ENCODE measurements at places on chromosomes 7 and 10. TPM values are rescaled to one million over a fixed set of nuclear protein-coding genes. Genes with fewer than 3 reads are reported as not detected.

The CLEC2L gene
- not detected for total RNA-seq

The TSPAN33 gene
- 1.0 TPM for total RNA-seq

The ANK3 gene
- total RNA-seq: 90.1 TPM

The TMEM168 gene
- 25.9 TPM for total RNA-seq

The ANKRD30A gene
- not detected for total RNA-seq

The EBLN1 gene
- not detected for total RNA-seq

The CASP7 gene
- total RNA-seq: 18.2 TPM

GRCh38 chr10:128305601-128306345, 179.6 kb upstream of the MKI67 start:
- no peaks in the 10 kb centered on the region for H3K27me3 ChIP-seq
- no peak for DNase-seq
- H3K27ac ChIP-seq: no peak overlapping the region
- H3K4me1 ChIP-seq: no peaks in the 10 kb centered on the region
- H3K4me3 ChIP-seq: no peak overlapping the region

- no peak overlapping the region for H3K27ac ChIP-seq
- H3K27me3 ChIP-seq: no peaks in the 10 kb centered on the region
- no peak for DNase-seq
Measured at GRCh38 chr10:72171175-72171630, 44.6 kb upstream of the ANAPC16 start.

DNA sequence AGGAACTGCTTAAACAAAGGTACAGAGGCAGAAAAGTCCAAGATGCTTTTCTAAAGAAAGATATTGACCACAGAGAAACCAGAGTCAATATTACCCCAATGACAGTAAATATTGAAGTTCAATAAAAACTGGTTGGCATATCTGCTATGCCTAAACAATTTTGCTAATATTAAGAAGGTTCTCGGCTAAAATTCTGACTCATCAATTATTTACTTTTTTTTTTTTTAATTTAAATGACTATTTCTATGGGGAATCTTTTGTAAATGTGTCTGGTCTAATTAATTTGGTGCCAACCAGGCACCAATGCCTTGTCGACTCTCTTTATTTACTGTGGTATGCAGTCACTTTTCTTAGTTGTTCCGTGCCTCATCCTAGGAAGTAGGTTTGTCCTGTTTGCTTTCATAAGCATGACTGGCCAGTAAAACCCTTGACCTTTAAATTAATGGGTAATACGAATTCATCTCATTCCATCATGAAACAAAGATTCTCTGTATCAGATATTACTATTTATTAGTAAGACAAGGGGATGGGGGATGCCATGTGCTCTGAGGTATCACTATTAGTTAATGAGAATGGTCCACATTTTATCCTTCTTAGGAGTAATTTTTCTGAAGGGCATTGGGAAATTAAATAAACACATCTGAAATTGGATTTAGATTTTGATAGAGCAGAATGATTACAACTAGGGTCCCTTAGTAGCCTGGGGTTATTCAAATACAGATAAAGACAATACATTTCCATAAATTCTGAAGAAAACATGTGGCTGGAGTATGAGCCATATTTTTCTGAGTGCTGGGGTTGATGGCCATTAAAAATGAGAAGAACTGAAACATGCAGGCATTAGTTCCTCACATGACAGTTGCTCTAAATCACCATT, 154.4 kb downstream of the VTI1A start:
- H3K27me3 ChIP-seq: no peaks in the 10 kb centered on the region
- DNase-seq: no peak
- H3K4me3 ChIP-seq: no peak overlapping the region
- H3K27ac ChIP-seq: no peak overlapping the region

GRCh38 chr7:36875794-36876193, 151.5 kb upstream of the AOAH start:
- H3K27ac ChIP-seq: no peak overlapping the region
- no peak overlapping the region for H3K4me3 ChIP-seq
- no peak for DNase-seq
- no peaks in the 10 kb centered on the region for H3K27me3 ChIP-seq

- H3K4me1 ChIP-seq: peaks cover 19% of the 10 kb centered on the region
- H3K4me3 ChIP-seq: no peak overlapping the region
- H3K27ac ChIP-seq: no peak overlapping the region
- no peaks in the 10 kb centered on the region for H3K36me3 ChIP-seq
- no peak for DNase-seq
- no peaks in the 10 kb centered on the region for H3K27me3 ChIP-seq
Measured at GRCh38 chr10:88819290-88819689, 16.8 kb downstream of the LIPM start.

DNA sequence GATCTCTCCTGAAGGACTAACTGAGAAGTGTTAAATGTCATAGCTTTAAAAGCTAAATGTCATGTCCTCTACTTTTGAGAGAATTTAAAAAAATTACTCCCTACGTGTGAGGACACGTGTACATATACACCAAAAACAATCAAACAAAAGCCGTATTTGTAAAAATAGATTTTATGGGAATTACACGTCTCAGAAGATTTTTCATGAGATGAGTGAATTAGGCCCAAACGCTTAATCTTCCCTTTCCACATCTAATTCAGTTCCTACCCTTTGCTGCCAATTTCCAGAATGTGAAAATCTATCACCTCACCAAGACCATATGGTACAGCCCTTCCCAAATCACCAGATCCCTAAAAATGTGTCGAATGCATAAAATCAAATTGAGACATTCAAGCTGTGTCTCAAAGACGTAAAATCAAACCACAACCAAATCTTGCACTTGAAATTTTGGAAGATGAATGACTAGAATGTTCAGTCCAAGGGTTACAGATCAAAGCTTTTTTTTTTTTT, 1.0 kb upstream of the CTTNBP2 start:
- H3K4me3 ChIP-seq: no peak overlapping the region
- no peaks in the 10 kb centered on the region for H3K4me1 ChIP-seq
- H3K27ac ChIP-seq: no peak overlapping the region
- peaks cover 5% of the 10 kb centered on the region for H3K27me3 ChIP-seq
- no peaks in the 10 kb centered on the region for H3K36me3 ChIP-seq

DNA sequence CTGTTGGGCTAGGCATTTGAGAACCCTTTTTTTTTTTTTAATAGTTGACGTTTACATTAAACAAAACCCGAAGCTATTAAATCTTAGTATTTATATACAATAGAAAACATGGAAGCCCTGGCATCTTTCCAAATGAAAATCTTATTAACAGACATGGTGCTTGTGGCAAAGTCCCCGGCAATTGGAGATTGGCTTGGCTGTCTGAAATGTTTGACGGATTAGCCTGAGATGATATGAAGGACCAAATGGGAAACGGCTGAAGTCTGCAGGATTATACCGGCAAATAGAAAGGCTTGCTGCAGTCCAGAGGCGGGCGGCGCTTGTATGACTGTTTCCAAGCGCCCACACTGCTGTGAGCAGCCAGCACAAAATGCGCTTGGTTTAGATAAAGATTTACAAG, 105.6 kb downstream of the BUB3 start:
- H3K4me1 ChIP-seq: no peaks in the 10 kb centered on the region
- no peaks in the 10 kb centered on the region for H3K27me3 ChIP-seq
- no peaks in the 10 kb centered on the region for H3K36me3 ChIP-seq

DNA sequence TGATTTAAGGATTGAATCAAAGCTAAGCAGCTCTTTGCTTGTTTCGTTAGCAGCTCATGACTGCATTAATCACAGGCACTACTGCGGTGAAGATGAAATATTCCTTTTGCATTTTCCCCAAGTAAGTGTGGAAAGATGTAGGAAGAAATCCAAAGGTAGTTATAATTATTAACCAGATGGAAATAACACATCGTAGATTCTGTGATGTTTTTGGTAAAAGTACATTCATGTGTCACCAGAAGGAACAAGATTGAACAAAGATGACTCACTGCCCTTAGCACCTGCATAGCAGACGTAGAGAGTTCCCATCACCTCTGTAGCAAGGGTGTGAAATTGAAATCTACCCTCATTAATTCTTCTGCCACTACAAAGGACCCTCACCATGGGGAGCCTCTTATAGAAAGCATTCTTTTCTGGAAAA, 37.1 kb downstream of the SMURF1 start:
- DNase-seq: no peak
- no peaks in the 10 kb centered on the region for H3K36me3 ChIP-seq
- no peak overlapping the region for H3K27ac ChIP-seq
- no peak overlapping the region for H3K4me3 ChIP-seq

DNA sequence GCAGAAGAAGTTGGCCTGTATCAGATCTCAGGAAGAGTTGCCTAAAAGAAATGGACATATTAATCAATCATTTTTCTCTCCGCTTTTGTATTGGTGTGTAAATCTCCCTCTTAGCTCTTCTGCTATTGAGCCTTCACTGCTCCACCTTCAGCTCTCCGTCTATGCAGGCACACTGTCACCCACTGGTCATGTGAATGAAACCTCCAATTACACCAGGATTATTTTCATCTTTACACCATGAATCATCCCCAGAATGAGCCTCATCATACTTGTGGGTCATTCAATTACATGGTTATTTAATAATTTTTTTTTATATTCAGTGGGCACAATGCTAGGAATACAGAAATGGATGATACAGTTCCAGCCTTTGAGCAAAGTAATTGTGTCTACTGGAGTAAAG, 92.6 kb downstream of the LRRC4 start:
- no peak overlapping the region for H3K4me3 ChIP-seq
- H3K4me1 ChIP-seq: no peaks in the 10 kb centered on the region
- no peaks in the 10 kb centered on the region for H3K27me3 ChIP-seq
- H3K36me3 ChIP-seq: peaks cover 6% of the 10 kb centered on the region
- DNase-seq: no peak
